AG20443 (cell line): ENCODE measurements at places on chromosomes 12 and 14.

- DNase-seq: no peak
Observed at GRCh38 chr14:55152052-55152753, 23.2 kb downstream of the LGALS3 start.

DNA sequence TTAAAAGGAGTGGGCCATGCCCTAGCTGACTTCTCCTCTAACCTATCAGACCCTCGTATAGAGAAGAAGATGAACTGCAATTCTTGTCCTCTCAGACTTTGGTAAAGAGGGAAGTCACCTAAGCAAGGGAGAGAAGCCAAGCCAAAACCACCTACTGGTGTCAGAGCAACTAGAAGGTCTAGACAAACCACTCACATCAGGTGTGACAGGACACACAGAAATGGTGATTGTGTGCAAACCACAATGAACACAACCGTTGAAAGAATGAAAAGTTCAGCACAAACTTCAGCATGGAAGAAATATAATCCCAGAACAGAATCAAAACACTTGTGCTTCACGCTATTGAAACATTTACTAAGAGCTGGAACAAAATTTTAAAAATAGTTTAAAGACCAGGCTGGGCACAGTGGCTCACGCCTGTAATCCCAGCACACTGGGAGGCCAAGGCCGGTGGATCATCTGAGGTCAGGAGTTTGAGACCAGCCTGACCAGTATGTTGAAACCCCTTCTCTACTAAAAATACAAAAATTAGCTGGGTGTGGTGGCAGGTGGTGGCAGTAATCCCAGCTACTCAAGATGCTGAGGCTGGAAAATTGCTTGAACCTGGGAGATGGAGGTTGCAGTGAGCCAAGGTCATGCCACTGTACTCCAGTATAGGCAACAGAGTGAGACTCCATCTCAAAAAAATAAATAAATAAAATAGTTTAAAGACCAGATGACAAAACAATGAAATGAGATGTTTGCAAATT lies 56.2 kb upstream of the NTF3 start:
- DNase-seq: no peak

DNA sequence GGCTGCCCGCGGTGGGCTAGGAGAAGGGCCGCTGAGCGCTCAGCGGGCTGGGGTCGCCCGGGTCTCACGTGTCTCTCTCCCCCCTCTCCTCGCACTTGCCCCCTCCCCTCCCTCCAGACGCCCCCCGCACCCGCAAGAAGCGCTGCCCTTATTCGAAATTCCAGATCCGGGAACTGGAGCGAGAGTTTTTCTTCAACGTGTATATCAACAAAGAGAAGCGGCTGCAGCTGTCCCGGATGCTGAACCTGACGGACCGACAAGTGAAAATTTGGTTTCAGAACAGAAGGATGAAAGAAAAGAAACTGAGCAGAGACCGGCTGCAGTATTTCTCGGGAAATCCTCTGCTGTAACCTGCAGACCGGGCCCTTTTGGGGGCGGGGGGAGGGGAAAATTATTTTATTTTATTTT lies 314 bp upstream of the HOTAIR start:
- no peak for DNase-seq

- peak; percentile 24 for DNase-seq
Observed at GRCh38 chr14:55274751-55275150, 3.5 kb downstream of the FBXO34 start.

- peak; percentile 10 for DNase-seq
Observed at GRCh38 chr14:104423701-104424405, 155.7 kb upstream of the C14orf180 start.

GRCh38 chr12:65306366-65307168 lies 28.1 kb downstream of the MSRB3 start:
- DNase-seq: peak; percentile 33

GRCh38 chr12:52670961-52671360 lies 9.2 kb downstream of the KRT1 start:
- DNase-seq: no peak

DNA sequence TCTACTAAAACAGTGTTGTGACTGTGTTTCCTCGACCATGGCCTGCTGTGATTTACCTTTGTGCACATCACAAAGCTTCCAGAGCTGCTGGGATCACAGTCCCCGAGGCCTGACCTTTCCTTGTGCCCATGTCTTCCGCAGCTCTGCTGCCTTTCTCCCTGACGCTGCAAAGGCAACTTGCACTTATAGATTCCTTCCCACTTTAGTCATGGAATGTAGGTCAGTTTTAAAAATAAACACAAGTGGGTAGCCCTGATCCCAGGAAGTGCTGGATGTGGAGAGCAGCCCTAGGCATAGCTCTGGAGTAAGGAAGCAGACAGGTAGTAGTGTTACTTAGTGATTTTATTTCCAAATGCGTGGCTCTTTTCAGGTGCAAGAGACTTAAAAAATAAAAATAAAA lies 825.7 kb downstream of the AACS start:
- no peak for DNase-seq

- no peak for DNase-seq
Observed at GRCh38 chr14:55977392-55978150, 140.6 kb upstream of the PELI2 start.

DNA sequence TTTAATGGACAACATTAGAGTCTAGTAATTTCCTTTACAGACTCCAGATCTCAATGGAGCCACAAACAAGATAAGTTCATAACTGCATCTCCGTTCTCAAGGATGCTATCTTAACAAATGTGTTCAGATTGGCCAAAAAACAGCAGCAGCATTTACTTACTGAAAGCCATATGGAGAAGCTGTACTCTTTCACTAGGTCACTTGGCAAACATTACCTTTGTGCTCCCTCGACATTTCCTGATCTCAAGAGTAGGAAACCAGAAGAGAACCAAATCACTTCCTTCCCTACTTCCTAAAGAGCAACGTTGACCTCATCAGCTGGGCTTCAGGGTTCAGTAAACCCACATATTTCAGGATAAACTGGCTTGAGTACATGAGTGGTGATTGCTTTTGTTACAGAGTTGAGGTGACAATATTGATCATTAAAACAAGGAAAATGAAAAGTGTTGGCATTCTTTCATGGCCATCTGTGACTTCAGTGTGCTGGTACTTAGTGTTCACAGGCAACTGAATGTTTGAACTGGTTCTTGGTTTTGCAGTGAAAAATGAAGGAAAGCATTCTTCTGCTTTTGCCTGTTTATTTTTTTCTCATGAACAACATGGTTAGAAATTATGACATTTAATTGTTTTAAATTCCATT lies 449.6 kb downstream of the TMEM117 start:
- DNase-seq: peak; percentile 8

DNA sequence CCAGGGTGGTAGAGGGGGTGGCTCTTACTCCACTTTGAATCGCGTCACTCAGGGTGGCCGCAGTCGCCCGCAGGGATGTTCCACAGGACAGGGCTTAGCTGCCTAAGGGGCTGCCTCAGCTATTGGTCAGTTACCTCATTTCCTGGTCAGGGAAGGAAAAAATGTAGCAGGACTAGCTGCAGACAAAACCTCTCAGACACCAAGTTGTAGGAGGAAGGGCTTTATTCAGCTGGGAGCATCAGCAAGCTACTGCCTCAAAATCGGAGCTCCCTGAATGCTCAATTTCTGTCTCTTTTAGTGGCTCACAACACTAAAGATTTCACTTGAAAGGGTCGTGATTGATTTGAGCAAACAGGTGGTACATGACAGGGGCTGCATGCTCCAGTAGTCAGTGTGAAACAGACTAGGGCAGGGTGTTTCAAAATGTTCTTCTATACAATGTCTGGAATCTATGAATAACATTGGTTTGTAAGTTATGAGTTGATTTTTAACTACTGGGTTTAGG lies 6.4 kb upstream of the CLEC6A start:
- DNase-seq: no peak

GRCh38 chr12:113277511-113277910 lies 56.2 kb downstream of the TPCN1 start:
- DNase-seq: no peak

DNA sequence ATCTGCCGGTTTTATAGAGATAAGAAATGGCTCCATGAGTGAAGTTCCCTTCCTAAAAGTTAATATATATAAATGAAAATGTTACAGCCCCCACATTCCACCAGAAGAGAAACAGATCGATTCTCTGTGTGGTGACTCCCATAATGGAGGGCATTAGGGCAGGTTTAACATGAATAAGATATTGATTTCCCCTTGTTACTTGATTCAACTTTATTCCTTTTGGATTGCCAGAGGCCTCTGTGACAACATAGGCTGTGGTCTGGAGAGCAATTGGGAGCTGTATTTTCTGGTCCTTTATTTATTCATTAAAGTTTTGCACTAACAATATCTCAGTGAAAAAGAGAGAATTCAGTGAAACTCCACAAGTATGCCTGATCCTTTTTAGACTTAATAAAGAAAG lies 125.2 kb upstream of the CCDC196 start:
- DNase-seq: no peak

DNA sequence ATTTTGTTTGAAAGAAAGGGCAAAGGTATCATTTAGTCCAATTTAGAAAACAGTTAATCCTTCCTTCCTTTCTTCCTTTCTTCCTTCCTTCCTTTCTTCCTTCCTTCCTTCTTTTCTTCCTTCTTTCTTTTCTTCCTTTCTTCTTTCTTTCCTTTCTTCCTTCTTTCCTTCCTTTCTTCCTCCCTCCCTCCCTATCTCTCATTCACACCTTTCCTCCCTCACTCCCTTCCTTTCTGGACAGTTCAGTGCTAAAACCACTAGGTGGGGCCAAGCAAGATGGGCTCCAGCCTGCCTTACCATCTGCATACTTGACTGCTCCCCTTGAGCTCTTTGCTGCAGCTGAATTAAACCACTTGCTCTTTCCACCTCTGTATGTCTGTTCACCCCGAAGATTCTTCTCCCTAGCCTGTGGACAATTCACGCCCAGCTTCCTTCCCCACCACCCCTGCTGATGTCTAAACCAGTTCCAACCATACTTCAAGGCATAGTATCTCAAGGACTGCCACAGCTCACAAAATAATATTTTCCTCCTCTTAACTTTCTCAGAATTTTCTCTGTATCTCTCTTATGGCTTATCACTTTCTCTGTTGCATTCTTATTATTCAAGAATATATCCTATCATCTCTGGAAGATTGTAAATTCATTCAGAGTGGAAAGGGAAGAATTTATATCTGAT lies 78.0 kb downstream of the DBX2 start:
- DNase-seq: peak; percentile 30

DNA sequence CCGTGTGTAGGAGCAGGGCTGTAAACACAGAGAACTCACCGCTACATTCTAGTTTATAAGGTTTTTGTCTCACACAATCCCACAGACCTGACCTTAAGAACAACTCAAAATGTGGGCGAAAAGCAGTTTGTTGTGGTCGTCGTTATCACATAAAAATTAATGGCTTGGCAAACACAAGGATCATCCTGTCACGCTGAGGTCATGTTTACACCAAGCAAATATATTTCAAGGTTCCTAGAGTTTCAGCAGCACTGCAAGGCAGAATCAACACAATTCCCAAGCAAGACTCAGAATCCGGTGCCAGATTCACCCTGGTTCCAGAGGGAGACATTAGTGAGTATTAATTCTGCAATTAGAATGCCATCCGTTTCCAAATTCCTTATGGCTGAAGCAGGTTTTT lies 30.1 kb upstream of the MAP1LC3B2 start:
- peak; percentile 41 for DNase-seq

- no peak for DNase-seq
Observed at GRCh38 chr12:117760990-117761389, 207.8 kb downstream of the KSR2 start.
